Heart left ventricle (tissue), 16 donors: ENCODE measurements at places on chromosomes 13 and 19. TPM values are rescaled to one million over a fixed set of nuclear protein-coding genes. Genes with fewer than 3 reads are reported as not detected.

ZNF576 gene
- 11.8 TPM for total RNA-seq

GRCh38 chr19:947090-947706 is 21.4 kb downstream of the ARID3A start:
- DNase-seq: no peak
- H3K27ac ChIP-seq: no peak overlapping the region
- H3K27me3 ChIP-seq: no peaks in the 10 kb centered on the region
- no peak overlapping the region for H3K4me3 ChIP-seq

TDRD3 gene
- 53.6 TPM for total RNA-seq

KCNN1 gene
- total RNA-seq: not detected

- H3K36me3 ChIP-seq: no peaks in the 10 kb centered on the region
- no peak overlapping the region for H3K27ac ChIP-seq
- DNase-seq: no peak
- H3K27me3 ChIP-seq: no peaks in the 10 kb centered on the region
- H3K4me3 ChIP-seq: no peak overlapping the region
- peaks cover 4% of the 10 kb centered on the region for H3K4me1 ChIP-seq
These were observed 23.7 kb upstream of the TFDP1 start for GRCh38 chr13:113560645-113561416.

ERICH6B gene
- not detected for total RNA-seq

DNA sequence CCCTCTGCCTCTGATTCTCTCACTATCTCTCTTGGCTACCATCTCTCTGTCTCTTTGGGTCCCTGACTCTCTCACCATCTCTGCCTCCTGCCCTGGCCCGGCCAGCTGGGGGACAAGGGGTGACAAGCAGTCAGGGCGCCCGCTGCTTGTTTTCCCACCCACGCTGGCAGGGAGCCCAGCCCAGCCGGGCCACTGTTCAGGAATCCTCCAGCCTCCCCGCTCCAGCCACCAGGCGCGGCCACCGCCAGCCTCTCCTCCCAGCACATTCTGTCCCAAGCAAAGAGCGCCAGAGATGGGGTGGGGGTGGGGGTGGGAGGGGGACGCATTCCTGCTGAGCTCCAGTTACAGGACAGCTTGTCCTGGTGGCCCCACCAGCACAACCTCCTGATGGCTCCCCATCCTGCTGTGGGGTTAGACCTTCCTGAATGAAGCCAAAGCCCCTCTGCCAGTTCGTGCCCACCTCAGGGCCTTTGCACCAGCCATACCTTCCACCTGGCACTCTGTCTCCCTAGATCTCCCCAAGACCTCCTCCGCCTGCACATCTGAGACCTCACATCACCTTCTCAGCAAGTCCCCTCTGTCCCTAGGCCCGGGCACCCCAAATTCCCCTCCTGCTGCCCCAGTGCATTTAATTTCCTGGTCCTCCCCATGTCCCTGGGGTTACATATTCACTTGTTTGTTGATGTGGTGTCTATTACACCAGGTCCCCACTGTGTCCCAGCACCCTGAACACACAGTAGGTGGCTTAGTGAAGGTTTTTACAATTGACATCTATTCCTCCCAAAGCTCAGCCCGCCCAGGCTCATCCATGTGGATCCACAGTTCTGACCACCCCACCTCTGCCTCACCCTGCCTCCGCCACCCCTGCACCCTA is 12.5 kb downstream of the ARRDC2 start:
- peaks cover 2% of the 10 kb centered on the region for H3K36me3 ChIP-seq
- H3K27me3 ChIP-seq: no peaks in the 10 kb centered on the region
- no peak overlapping the region for H3K4me3 ChIP-seq
- H3K4me1 ChIP-seq: peaks cover 54% of the 10 kb centered on the region
- peak; percentile 87 for DNase-seq

SLC10A2 gene
- total RNA-seq: not detected

MAN2B1 gene
- total RNA-seq: 29.0 TPM

LGI4 gene
- total RNA-seq: 6.0 TPM

GADD45GIP1 gene
- total RNA-seq: 60.7 TPM

CGB7 gene
- total RNA-seq: not detected

CLEC4M gene
- total RNA-seq: not detected

- H3K36me3 ChIP-seq: no peaks in the 10 kb centered on the region
- peaks cover 10% of the 10 kb centered on the region for H3K27me3 ChIP-seq
- DNase-seq: no peak
- no peaks in the 10 kb centered on the region for H3K4me1 ChIP-seq
- H3K27ac ChIP-seq: no peak overlapping the region
These were observed 154.7 kb upstream of the LSM14A start for GRCh38 chr19:34017601-34018000.

DNA sequence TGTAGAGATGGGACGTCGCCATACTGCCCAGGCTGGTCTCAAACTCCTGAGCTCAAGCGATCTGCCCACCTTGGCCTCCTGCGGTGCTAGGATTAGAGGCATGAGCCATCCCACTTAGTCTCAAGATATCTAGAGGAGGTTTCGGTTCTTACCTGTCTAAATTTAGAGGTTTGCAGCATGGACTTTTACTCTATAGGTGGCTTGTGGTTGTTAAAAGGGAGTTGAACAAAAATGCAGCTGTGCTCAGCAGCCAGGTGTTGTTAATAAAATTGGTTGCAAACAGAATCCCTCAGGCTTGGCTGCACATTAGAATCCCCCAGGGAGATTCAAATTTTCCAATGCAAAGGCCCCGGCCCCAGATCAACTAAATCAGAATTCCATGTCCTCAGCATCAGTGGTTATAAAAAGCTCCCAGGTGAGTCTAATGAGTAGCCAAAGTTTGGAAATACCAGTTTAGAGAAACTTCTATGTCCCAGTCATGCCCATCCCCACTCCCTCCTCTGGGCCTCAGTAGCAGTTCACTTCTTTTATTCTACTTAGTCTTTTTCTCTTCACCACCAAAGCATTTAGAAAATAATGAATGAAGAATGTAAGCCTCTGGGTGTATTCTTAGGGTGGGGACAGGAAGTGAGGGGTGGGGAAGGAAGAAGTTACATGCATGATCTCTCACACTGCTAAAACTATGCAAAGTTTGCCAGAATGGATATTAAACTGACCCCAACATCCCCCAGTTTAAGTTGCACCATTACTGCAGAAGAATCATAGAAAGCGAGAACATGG is 471.0 kb downstream of the COG6 start:
- H3K4me1 ChIP-seq: no peaks in the 10 kb centered on the region
- H3K36me3 ChIP-seq: no peaks in the 10 kb centered on the region
- DNase-seq: no peak
- H3K4me3 ChIP-seq: no peak overlapping the region
- no peak overlapping the region for H3K27ac ChIP-seq

GRCh38 chr13:101614491-101614890 is 162.0 kb downstream of the ITGBL1 start:
- no peak overlapping the region for H3K27ac ChIP-seq
- DNase-seq: no peak
- no peaks in the 10 kb centered on the region for H3K27me3 ChIP-seq
- no peaks in the 10 kb centered on the region for H3K36me3 ChIP-seq

- H3K27me3 ChIP-seq: no peaks in the 10 kb centered on the region
- no peaks in the 10 kb centered on the region for H3K4me1 ChIP-seq
- H3K36me3 ChIP-seq: no peaks in the 10 kb centered on the region
- H3K4me3 ChIP-seq: no peak overlapping the region
- no peak overlapping the region for H3K27ac ChIP-seq
- DNase-seq: peak; percentile 60
These were observed 11.8 kb upstream of the SHD start for GRCh38 chr19:4267101-4267900.

- no peaks in the 10 kb centered on the region for H3K4me1 ChIP-seq
- H3K27ac ChIP-seq: no peak overlapping the region
- no peaks in the 10 kb centered on the region for H3K27me3 ChIP-seq
- H3K36me3 ChIP-seq: no peaks in the 10 kb centered on the region
- peak overlapping the region; percentile 87 for H3K4me3 ChIP-seq
These were observed 1.2 kb downstream of the BRCA2 start for GRCh38 chr13:32316501-32316900.

SYDE1 gene
- total RNA-seq: 15.8 TPM

DNA sequence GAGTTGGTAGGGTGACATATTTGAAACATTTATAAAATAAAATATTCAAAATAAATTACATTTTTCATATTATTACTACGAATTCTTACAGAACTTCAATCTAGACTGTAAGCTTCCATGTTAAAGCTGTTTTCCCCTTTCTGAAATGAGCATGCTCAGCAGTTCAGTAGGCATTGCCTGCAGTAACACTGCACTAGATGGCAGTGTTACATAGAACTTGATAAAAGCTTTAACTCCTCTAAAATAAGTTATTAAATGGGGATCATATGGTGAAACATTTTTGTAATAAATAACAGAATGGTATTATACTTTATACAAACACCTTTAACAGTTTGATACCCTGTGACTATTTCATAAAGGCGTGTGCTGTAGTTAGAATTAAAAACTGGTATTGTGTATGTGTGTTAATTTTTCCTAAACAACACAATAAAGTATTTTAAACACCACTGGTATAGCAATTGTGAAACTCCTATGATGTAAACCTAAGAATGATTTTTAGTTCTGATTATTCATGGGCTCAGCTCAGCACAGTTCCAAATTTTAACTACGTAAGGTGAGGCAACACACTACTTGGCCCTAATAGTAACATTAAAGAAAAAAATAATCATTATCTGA is 11.6 kb upstream of the GPR18 start:
- no peak for DNase-seq
- no peak overlapping the region for H3K4me3 ChIP-seq
- peaks cover 16% of the 10 kb centered on the region for H3K4me1 ChIP-seq
- no peaks in the 10 kb centered on the region for H3K27me3 ChIP-seq
- peaks cover 6% of the 10 kb centered on the region for H3K36me3 ChIP-seq

DNA sequence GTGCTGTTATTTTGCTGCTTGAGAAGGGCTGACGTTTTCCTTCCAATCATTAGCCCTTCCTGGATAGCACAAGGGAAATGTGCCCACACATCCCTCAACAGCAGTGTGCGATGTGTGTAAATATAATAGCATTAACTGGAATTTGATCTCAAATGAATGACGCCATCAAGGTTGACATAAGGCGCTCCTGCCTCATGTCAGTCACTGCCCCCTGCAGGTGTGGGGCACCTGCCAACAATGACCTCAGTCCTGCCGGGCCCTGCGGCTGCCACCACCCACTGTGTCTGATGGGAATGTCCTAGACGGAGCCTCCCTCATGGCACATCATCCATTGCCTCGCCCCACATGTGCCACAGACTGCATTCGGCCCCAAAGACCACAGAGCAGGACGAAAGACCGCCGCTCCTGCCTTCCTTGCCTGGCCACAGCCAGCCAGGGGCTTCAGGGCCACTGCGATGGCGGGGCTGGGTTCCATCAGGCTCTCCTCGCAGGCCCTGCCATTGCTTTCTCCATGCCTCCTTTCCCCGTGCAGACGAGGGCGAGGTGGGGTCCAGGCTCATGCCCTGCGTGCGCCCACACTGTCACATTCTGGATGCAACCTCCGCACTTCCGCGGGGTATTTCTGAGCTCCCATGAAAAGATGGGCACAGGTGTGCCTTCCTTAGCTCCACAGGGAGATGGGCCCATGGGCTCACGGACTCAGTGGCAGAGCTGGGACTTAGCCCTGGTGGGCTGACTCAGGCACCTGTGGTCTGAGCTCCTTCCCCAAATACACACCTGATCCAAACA is 146.7 kb downstream of the SOX1 start:
- no peaks in the 10 kb centered on the region for H3K36me3 ChIP-seq
- H3K4me1 ChIP-seq: no peaks in the 10 kb centered on the region
- H3K4me3 ChIP-seq: no peak overlapping the region
- DNase-seq: no peak

DNA sequence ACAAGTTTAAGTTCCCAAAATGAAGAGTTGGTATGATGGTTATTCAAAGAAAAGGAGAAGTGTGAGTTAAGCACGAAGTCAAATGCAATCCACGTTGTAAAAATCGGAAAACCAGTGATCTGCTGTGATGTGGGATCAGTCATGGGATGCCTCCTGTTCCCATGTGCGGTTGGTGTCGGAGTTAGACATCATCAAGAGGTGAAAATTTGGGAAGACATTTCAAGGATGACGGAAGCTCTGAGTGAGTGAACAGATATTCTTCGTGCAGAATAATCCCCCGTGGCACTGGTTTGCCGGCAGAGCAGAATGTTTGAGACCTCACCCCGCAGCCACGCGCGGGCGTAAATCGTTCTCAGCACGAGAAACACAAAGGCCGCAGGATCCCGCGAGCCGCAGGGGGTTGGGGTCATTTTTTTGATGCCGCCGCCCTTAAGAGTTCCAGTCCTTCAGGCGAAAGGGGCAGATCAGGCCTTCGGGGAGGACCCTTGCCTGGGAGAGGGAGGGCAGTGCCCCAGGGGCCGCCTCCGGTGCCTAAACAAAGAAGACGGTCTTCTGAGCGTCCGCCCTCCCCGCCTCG is 13.7 kb upstream of the SOX1 start:
- no peak overlapping the region for H3K27ac ChIP-seq
- H3K4me1 ChIP-seq: peaks cover 11% of the 10 kb centered on the region
- H3K36me3 ChIP-seq: no peaks in the 10 kb centered on the region
- H3K27me3 ChIP-seq: peaks cover 92% of the 10 kb centered on the region

GRCh38 chr13:114035583-114036531 is 62.0 kb upstream of the C13orf46 start:
- H3K4me1 ChIP-seq: peaks cover 38% of the 10 kb centered on the region
- H3K36me3 ChIP-seq: peaks cover 23% of the 10 kb centered on the region
- H3K27ac ChIP-seq: no peak overlapping the region
- DNase-seq: no peak

- no peak overlapping the region for H3K4me3 ChIP-seq
- H3K4me1 ChIP-seq: no peaks in the 10 kb centered on the region
- no peaks in the 10 kb centered on the region for H3K27me3 ChIP-seq
- no peaks in the 10 kb centered on the region for H3K36me3 ChIP-seq
- no peak overlapping the region for H3K27ac ChIP-seq
These were observed 173.0 kb downstream of the TEX29 start for GRCh38 chr13:111493468-111493867.

- no peak overlapping the region for H3K27ac ChIP-seq
- no peak overlapping the region for H3K4me3 ChIP-seq
- H3K27me3 ChIP-seq: no peaks in the 10 kb centered on the region
- H3K36me3 ChIP-seq: no peaks in the 10 kb centered on the region
These were observed 67.5 kb upstream of the DOCK9 start for GRCh38 chr13:99045396-99045795.

ZNF568 gene
- 8.5 TPM for total RNA-seq

CABP5 gene
- total RNA-seq: not detected

PRTN3 gene
- total RNA-seq: not detected

ZNF358 gene
- total RNA-seq: 69.9 TPM

SPRED3 gene
- total RNA-seq: 3.1 TPM

GRCh38 chr19:16366433-16367260 is 42.0 kb downstream of the KLF2 start:
- no peak overlapping the region for H3K4me3 ChIP-seq
- H3K4me1 ChIP-seq: peaks cover 9% of the 10 kb centered on the region
- no peak for DNase-seq
- H3K27me3 ChIP-seq: no peaks in the 10 kb centered on the region
- no peak overlapping the region for H3K27ac ChIP-seq

GRCh38 chr19:18373892-18374629 is 11.9 kb upstream of the GDF15 start:
- peak overlapping the region; percentile 82 for H3K27ac ChIP-seq
- DNase-seq: peak; percentile 93
- no peaks in the 10 kb centered on the region for H3K27me3 ChIP-seq
- H3K4me3 ChIP-seq: no peak overlapping the region
- no peaks in the 10 kb centered on the region for H3K36me3 ChIP-seq
- H3K4me1 ChIP-seq: peaks cover 22% of the 10 kb centered on the region

- peak overlapping the region; percentile 97 for H3K4me3 ChIP-seq
- H3K27ac ChIP-seq: peak overlapping the region; percentile 97
- peak; percentile 69 for DNase-seq
These were observed 1.1 kb downstream of the ARGLU1 start for GRCh38 chr13:106566641-106567473.
